Activated T-helper 9 cell treated with anti-CD3 and anti-CD28 coated beads, Interleukin-2, amount 50 U/mL, for 16 hours (primary cell): ENCODE measurements at places on chromosomes 4 and X.

- no peak for DNase-seq
Measured at GRCh38 chr4:96986816-96987215, 1146.9 kb downstream of the PDHA2 start.

DNA sequence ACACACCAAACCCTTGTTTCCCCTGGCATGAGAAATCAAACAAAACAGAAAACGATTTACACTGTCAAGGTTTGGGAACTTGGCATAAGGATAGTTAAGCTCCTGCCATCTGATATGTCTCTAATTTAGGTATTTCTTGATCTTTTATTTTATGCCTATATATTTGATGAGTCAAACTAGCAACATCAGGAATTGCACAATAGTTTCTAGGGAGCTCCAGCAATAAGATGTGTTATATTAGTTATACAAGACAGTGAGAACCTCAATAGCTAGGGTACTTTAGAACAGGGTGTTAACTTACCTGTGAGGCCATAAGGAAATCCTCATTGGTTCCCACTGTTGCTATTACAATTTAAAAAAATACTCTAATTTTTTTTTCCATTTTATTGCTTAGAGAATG lies 474.2 kb downstream of the GBA3 start:
- no peak for DNase-seq

GRCh38 chr4:10108818-10109783 lies 7.5 kb downstream of the WDR1 start:
- no peak for DNase-seq

DNA sequence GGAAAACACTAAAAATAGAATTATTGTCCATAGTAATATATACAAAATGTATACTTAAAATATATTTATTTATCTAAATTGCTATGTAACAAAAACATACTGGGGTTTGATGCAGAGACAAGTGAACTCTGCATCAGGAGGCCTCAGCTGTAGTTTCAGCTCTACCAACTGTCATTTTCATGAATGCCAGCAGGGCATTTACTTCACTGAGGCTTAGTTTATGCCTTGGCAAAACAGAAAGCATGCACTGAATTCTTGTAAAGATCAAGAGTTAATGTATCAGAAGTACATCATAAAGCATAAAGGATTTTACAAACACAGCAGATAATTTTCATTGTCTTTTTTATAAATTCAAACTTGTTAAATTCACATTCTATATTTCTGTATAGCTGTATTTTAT lies 577.0 kb downstream of the C4orf33 start:
- DNase-seq, result no peak

GRCh38 chr4:94302191-94302590 lies 40.4 kb downstream of the HPGDS start:
- DNase-seq, result no peak

DNA sequence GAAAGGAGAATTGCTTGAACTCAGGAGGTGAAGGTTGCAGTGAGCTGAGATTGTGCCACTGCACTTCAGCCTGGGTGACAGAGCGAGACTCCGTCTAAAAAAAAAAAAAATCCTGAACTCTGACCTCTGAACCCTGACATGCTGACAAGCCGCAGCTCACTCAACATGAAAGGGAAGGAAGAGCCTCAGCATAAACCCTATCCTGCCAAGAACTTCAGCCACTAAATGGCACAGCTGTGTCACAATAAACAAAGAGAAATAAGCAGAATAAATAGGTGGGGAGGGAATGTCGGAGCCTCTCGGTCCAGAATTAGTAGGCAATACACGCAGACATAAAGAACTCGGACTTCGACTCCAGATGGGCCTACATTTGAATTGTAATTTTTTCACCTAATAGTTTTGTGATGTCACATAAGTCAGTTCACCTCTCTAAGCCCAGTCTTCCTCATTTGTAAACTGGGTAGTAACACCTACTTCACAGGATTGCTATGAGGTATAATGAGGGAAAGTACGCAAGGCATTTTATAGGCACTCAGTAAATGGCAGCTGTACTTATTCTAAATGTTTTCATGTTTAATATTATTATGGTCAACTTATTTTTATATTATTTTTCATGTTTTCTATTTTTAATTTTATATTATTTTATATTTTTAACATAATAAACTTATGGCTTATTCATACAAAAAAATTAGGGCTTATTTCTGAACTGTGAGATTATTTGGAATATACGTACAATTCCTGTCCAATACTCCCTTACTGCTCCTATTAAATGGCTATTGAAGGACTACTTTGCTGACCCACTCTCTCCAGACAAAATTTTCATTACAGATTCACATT lies 243.4 kb downstream of the SCFD2 start:
- no peak for DNase-seq

DNA sequence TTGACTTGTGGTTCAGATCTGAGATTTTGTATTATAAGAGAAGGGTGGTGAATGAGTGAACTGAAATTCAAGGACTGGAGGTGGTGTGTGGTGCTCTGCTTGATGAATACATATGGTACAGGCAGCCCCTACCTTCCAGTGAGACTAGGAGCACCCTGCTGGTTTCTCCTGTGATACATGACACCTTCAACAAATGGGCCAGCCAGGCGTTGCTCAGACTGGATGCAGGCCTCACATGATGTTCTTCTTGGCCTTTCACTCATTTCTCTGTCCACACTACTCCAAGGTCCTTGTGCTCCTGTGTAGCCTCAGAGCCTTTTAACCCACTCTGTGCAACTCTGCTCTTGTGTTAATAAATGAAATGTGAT lies 67.2 kb downstream of the FNIP2 start:
- DNase-seq, result no peak

GRCh38 chr4:113394108-113394729 lies 344.8 kb downstream of the ANK2 start:
- DNase-seq, result no peak

DNA sequence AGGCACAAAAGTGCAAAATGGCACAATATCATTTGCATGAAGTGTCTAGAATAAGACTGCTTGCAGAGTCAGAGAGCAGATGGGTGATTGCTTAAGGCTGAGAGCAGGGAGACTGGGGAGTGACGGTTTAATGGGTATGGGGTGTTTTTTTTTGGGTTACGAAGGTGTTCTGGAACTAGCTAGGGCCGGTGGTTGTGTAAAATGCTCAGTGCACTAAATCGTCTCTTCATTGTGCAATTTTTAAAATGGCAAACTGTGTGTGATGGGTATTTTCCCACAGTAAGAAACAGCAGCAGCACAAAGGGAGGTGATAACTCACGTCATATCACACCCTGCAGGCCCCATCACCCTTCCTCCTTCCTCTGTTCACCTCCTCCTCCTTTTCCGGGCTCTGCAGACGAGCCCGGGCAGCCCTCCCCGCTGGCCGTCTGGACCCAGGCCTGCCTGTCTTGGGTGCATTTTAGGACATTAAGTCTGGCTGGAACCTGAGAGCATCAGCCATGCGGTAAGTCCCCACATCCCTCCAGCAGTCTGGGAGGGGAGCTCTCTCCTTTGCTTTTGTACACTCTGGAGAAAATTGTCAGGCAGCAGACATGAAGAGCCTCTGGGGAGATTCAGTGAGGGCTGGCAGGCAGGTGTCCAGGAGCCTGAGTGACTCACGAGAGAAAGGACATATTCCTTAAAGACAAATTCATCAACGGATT lies 42.7 kb downstream of the ASMT start:
- peak; percentile 9 for DNase-seq

- DNase-seq, result no peak
Measured at GRCh38 chr4:37757761-37758160, 68.7 kb upstream of the PGM2 start.

GRCh38 chrX:53263597-53264094 lies 17.7 kb downstream of the IQSEC2 start:
- peak; percentile 38 for DNase-seq

- no peak for DNase-seq
Measured at GRCh38 chr4:146265950-146266490, 51.7 kb downstream of the REELD1 start.

DNA sequence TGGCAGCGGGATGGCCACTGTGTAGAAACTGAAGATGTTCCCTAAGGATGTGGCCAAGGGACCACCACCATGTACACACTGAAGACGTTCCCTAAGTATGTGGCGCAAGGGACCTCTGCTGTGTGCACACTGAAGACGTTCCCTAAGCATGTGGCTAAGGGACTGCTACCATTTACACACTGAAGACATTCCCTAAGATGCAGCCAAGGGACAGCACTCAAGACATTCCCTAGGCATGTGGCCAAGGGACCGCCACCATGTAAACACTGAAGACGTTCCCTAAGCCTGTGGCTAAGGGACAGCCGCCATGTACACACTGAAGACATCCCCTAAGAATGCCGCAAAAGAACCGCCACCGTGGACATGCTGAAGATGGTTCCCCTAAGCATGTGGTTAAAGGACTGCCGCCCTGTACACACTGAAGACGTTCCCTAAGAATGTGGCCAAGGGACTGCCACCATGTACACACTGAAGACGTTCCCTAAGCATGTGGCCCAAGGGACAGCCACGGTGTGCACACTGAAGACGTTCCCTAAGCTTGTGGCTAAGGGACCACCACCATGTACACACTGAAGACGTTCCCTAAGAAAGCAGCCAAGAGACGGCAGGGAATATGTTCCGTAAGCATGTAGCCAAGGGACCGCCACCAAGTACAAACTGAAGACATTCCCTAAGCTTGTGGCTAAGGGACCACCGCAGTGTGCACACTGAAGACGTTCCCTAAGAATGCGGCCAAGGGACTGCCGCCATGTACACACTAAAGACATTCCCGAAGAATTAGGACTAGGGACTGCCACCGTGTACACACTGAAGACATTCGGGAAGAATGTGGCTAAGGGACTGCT lies 43.3 kb downstream of the DHRSX start:
- no peak for DNase-seq

DNA sequence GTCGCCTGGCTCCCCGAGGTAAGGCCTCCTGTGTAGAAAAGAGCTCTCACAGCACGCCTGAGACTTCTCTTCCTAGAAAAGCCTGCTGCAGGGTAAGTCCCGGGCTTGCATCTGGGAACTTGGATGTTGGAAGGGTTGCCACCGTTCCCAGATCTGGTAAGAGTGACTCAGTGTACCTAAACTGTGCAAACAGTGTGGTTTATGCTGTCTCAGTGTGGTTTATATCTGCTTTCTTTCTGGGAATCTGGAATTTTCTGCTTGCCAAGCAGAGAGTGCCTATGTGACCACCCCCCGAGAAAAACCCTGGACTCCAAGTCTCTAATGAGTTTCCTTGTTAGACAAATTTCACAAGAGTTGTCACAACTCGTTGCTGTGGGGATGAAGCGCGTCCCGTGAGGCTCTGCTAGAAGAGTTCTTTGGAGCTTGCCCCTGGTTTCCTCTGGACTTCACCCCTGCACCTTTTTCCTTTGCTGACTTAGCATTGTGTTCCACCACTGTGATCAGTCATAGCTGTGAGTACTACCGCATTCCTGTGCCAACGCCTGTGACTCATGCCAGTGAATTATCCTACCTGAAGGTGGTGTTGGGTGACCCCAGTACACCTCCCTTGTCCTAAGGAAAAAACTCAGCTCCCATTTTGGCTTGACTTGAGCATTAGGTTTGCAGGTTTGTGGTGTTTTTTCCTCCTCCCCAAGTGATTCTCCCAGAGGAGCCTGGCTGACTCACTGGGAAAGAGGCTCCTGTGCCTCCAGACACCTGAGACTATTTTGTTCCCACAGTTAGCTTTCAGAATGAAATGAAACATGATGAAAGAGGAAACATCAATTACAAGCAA lies 14.5 kb downstream of the SLC2A9 start:
- no peak for DNase-seq

DNA sequence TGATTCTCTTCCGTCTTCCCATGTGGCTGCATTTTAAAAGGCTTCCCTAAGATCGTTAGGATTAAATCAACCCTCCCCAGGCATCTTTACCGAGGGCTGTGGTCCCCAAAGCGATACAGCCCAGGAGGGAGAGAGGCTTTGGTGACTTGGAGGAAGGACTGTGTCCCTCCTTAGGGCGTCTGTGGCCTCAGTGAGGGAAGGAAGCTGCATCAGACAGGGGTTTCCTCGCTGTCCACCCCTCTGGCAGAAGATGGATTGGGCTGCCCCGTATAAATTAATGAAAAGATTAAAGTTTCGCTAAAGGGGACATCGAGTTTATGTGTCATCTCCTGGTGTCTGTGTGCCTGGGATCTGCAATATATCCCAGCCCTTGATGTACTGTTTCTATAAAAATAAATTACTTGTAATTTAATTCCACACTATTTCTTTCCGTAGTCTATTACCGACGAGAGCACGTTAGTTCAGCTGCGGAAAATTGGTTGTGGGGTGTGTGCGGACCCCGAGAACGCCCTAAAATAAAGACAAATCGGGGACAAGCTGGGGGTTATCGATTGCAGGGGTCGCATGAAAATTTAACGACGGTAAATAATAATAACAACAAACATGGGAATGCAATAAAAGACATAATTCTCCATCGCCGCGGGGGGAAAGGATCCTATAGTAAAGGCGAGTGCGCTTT lies 6.5 kb downstream of the SHOX start:
- DNase-seq, result no peak

DNA sequence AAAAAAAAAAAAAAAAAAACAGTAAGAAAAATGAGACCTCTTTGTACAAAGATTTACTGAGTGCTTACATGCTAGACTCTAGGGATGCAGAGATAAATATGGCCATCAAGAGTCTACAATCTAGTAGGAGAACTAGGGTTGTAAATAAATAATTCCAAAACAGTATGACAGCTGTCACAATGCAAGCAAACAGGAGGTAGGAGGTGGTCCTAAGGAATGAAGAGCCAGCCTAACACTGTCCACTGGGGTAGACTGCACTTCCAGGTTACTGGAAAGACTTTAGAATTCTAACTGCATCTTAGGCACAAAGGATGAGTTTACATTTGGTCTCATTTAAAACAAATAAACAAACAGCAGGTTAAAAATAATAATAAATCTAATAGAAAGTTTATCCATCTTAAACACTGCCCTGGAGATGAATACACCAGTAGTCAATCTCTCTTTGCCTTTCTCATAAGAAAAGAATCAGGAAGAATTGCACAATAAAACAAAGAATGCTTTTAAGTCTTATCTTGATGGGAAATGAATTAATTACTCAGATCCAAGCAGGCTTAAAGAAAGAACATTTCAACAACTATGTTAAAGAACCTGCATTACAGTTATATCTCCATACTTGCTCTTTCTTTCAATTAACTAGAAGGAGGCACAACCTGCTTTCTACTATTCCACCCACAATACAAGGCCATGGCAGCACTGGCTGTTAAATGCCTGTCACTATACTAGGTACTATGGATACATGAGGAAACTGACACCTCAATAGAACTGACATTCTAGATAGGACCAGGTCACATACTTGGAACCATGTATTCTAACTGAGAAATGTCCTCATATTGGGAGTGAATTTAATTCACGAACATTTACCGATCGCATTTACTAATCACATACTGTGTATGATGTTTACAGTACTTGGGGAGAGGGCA lies 12.7 kb downstream of the ADGRA3 start:
- no peak for DNase-seq

- no peak for DNase-seq
Measured at GRCh38 chrX:134715930-134716619, 57.8 kb upstream of the PLAC1 start.

- peak; percentile 38 for DNase-seq
Measured at GRCh38 chr4:145482209-145483037, 770 bp downstream of the SMAD1 start.

GRCh38 chr4:27128443-27128842 lies 267.8 kb downstream of the STIM2 start:
- no peak for DNase-seq
